ENCODE measurements at places on chromosomes 7 and 10. TPM values are rescaled to one million over a fixed set of nuclear protein-coding genes. Genes with fewer than 3 reads are reported as not detected.

DNA sequence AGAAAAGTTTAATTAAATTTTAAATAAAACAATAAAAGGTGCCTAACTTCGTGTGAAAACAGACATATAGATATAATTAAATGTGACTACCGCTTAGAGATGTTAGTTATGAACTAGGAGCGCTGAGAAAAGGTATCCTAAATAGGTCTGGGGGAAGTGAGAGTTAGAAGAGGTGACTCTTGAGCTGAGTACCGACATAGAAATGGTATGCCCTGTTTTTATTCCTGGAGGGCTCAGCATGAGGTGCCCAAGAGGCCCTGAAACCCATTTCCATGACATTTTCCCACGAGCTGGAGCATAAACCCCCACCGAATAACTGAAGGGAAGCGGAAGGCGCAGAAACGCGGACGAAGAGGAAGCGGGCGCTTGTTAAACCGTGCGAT lies 433 bp upstream of the STARD3NL start:
- peaks cover 21% of the 10 kb centered on the region for H3K4me1 ChIP-seq

DNA sequence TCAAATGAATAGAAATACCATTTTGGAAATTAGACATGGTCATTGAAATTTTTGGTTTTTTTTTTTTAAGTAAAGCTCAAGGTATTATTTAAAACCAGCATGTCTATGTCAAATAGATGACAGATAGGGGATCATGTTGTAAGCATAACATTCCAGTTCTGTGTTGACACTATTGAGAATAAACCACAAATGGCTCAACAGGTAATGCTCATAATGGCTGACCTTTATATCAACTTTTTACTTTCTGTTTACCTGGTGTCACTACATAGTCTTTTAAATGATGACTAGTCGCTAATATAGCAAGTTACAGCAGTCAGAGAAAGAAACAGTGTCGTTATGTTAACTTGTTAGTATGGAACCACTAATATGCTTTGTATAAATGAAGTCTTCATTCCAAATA lies 616.0 kb downstream of the GATA3 start:
- H3K27me3 ChIP-seq = no peaks in the 10 kb centered on the region
- H3K36me3 ChIP-seq = no peaks in the 10 kb centered on the region
- DNase-seq = no peak
- no peaks in the 10 kb centered on the region for H3K4me1 ChIP-seq
- H3K27ac ChIP-seq = no peak overlapping the region

- H3K4me1 ChIP-seq = peaks cover 7% of the 10 kb centered on the region
- H3K36me3 ChIP-seq = peaks cover 21% of the 10 kb centered on the region
- no peak overlapping the region for H3K4me3 ChIP-seq
- H3K27me3 ChIP-seq = no peaks in the 10 kb centered on the region
- no peak overlapping the region for H3K27ac ChIP-seq
These were observed 47.8 kb downstream of the SHH start for GRCh38 chr7:155764438-155764793.

- no peaks in the 10 kb centered on the region for H3K4me1 ChIP-seq
- H3K4me3 ChIP-seq = no peak overlapping the region
- no peak overlapping the region for H3K27ac ChIP-seq
- H3K36me3 ChIP-seq = no peaks in the 10 kb centered on the region
These were observed 4.7 kb downstream of the ZNF786 start for GRCh38 chr7:149085866-149086265.

DNA sequence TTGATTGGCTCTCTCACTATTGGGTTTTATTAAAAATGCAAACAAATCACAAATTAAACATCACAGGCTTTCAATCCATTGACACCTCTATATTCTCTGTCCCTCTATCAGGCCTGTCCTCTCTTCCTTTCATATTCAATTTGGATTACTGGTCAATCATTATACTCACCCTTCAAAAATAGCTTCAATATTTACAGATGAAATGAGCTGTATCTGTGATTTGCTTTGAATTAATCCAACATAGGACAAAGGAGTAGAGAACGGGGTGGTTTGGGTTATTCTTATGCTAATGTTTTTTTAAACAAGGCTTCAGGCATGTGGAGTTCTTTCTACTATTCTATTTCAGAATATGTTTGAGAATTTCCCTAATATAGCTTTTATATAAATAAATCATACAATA lies 2.3 kb downstream of the TAS2R39 start:
- DNase-seq = no peak
- no peak overlapping the region for H3K27ac ChIP-seq
- no peaks in the 10 kb centered on the region for H3K4me1 ChIP-seq
- no peaks in the 10 kb centered on the region for H3K27me3 ChIP-seq

DNA sequence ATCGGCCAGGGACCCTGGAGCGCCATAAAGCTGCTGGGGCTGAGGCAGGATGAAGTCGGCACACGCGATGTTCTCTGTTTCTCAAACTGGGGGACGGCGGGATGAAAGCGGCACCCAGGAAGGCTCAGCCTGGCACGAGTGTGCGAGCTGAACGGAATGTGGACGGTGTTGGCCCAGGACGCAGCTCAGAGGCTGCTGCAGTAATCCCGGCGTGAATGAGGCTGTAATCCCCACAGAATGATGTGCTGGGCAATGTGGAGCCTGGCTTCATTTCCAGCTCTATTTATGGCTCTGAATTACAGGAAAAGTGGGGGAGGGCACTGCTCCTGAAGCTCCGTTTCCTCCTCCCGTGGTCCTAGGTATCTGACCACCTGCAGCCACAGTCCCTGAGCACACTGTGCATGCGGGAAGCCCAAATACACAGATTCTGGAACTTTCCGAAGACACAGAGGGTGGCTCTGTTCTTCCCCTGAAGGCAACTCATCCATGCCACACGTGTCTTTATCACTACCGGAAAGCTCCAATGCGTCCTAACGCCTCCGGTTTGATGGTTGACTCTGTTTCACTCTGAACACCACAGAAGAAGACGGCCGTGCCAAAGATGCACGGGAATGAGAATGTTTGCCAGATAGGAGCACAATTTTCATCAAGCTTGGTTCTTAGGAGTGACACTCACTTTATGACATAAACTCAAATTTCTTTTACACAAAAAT lies 37.6 kb downstream of the KLF6 start:
- H3K4me3 ChIP-seq = no peak overlapping the region
- H3K27me3 ChIP-seq = peaks cover 15% of the 10 kb centered on the region
- H3K4me1 ChIP-seq = peaks cover 35% of the 10 kb centered on the region
- H3K36me3 ChIP-seq = no peaks in the 10 kb centered on the region
- peak; percentile 27 for DNase-seq

- H3K36me3 ChIP-seq = no peaks in the 10 kb centered on the region
- DNase-seq = no peak
- no peaks in the 10 kb centered on the region for H3K27me3 ChIP-seq
- H3K4me3 ChIP-seq = no peak overlapping the region
These were observed 16.8 kb upstream of the CCDC172 start for GRCh38 chr10:116307455-116307854.

DNA sequence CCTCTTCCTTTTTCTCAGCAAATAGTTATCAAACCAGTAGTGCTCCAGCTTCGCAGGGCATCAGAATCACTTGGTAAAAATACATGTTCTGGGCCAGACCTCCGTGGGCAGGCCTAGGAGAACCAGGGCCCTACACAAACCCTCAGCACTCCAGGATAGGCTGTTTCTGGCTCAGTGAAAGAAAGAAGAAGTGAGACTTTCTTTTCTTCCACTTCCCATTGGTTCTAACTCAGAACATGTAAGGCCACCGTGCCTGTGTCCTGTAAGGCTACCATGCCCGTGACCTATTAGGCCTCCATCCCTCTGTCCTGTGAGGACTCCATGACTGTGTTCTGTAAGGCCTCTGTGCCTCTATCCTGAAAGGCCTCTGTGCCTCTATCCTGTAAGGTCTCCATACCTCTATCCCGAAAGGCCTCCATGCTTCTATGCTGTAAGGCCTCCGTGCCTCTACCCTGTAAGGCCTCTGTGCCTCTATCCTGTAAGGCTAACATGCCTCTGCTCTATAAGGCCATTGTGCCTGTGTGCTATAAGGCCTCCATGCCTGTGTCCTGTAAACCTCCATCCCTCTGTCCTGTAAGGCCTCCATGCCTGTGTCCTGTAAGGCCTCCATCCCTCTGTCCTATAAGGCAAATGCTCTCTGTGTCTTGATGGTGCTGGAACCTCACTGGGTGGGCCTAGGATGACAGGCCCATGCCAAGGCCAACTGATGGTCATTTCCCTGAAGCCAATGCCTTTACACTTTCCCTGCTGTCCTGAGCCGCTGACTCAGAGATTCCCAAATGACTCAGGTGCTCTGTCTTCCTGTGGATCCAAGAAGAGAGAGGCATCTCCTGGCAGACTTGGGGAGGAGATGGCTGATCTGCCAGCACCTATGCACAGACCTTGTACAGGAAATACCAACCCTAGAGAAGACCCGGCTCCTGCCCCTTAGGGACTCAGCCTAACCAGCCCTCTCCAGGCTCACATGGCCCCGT lies 96.6 kb upstream of the CACUL1 start:
- no peak for DNase-seq
- no peaks in the 10 kb centered on the region for H3K36me3 ChIP-seq
- H3K4me1 ChIP-seq = no peaks in the 10 kb centered on the region
- H3K27me3 ChIP-seq = no peaks in the 10 kb centered on the region
- no peak overlapping the region for H3K4me3 ChIP-seq

DNA sequence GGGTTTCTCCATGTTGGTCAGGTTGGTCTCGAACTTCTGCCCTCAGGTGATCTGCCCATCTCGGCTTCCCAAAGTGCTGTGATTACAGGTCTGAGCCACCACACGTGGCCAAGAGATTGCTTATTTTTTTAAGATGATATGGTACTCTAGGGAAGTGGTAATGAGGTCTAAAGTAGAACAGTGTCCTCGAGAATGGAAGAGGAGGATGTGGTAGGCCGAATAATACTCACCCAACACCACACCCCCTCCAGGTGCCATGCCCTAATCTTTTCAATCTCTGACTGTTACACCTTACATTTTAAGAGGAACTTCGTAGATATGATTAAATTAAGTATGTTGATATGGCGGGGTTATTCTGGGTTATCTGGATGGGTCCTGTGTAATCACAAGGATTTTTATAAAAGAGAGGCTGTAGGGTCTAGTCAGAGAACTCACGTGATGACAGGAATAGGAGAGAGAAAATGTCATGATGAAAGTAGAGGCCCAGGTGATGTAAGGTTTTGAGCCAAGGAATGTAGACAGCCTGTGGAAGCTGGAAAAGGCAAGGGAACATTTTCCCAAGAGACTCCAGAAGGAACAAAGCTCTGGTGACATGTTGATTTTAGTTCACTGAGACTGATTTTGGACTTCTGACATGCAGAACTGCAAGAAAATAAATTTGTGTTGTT lies 29.5 kb downstream of the CDK13 start:
- H3K36me3 ChIP-seq = no peaks in the 10 kb centered on the region
- H3K4me3 ChIP-seq = no peak overlapping the region
- H3K27ac ChIP-seq = peak overlapping the region; percentile 55
- no peaks in the 10 kb centered on the region for H3K4me1 ChIP-seq
- no peaks in the 10 kb centered on the region for H3K27me3 ChIP-seq

DNA sequence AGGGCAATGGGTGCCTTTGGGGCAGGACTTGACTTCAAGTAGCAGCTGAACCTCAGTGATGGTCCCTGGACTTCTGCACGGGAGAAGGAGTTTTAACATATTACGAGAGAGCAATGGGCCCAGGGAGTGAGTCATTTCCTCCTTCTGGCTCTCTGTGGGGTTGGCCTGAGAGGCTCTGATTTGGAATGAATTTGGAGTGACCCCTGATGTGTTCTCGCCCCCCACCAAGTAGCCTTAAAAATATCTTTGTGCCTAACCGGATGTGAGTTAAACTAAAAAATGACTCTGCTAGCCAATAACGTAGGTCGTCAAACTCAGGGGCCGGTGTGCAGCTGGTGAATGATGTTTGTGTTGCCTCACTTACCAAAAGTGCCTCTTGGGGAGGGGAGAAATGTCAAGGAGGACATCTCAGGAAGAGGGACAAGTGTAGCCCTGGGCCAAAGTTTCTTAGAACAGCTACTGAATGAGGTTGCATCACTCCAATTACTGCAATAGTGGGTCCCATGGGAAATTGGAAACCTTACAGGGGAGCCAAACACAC lies 656.6 kb downstream of the INHBA start:
- H3K36me3 ChIP-seq = no peaks in the 10 kb centered on the region
- no peaks in the 10 kb centered on the region for H3K27me3 ChIP-seq
- peaks cover 30% of the 10 kb centered on the region for H3K4me1 ChIP-seq
- no peak for DNase-seq

EBF3 gene
- total RNA-seq = 2.2 TPM

GRCh38 chr10:100370714-100371481 lies 23.9 kb downstream of the SCD start:
- no peak overlapping the region for H3K4me3 ChIP-seq
- peak; percentile 94 for DNase-seq
- H3K27me3 ChIP-seq = no peaks in the 10 kb centered on the region
- peaks cover 26% of the 10 kb centered on the region for H3K4me1 ChIP-seq
- H3K27ac ChIP-seq = peak overlapping the region; percentile 63

RARRES2 gene
- 4.2 TPM for total RNA-seq

AMZ1 gene
- 1.1 TPM for total RNA-seq

DNA sequence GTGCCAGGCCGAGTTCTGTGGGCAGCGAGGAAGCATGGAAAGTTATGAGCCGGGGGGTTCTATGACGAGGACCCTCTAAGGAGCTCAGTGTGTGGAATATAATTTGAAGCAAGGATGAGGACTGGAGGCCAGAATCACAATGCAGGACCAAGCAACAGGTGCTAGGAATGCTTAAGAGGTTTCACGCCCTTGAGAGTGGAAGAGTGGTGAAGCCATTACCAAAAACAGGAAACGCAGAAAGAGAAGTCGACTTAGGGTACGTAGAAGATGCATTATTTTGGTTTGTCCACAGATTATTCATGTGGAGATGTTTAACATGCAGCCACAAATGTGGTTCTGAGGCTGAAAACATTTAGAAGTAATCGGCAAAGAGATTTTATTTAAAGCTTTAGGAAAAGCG lies 78.7 kb downstream of the PIP4K2A start:
- no peaks in the 10 kb centered on the region for H3K4me1 ChIP-seq
- H3K27me3 ChIP-seq = no peaks in the 10 kb centered on the region
- DNase-seq = no peak
- H3K36me3 ChIP-seq = no peaks in the 10 kb centered on the region

- peak; percentile 26 for DNase-seq
- no peaks in the 10 kb centered on the region for H3K27me3 ChIP-seq
- H3K4me1 ChIP-seq = no peaks in the 10 kb centered on the region
- H3K27ac ChIP-seq = no peak overlapping the region
- H3K4me3 ChIP-seq = no peak overlapping the region
These were observed 21.1 kb upstream of the HBP1 start for GRCh38 chr7:107147464-107148393.

DNA sequence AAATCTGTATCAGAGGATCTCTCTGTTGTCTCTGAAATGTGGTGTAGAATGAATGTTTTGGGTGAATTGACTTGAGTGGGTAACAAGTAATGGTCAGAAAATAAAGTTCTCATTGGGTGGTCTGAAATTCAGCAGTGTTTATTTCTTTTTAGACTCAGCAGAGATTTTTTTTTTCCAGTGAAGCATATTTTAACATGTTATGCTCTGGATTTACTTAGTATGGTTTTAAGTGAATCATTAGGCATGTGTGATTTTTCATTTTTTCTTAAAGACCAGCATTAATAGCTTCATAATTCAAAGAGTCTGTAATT lies 63.5 kb downstream of the REEP3 start:
- H3K4me1 ChIP-seq = peaks cover 14% of the 10 kb centered on the region
- H3K36me3 ChIP-seq = no peaks in the 10 kb centered on the region
- DNase-seq = no peak
- H3K4me3 ChIP-seq = no peak overlapping the region
- H3K27ac ChIP-seq = no peak overlapping the region
